ENCODE measurements at places on chromosomes 5 and 9.

GRCh38 chr9:104784098-104784497, 20.2 kb downstream of the NIPSNAP3B start:
- no peak for DNase-seq

DNA sequence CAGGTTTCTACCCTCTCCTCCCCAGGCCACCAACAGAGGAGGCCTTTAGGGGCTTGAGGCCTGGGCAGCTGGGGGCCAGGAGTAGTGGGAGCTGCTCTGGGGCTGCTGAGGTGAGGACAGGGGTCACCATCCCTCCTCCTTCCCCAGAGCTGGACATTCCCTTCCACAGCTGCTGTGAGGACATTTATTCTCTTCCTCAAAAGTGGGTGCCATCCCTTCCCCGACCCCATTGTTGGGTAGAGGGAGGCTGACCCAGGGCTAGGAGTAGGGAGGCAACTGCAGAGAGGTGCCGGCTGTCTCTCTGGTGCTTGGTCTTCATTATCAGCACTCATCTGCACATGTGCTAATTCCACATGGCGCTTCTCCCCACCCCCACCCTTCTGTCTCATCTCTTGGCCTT, 113.9 kb upstream of the FBXL7 start:
- DNase-seq, result no peak

GRCh38 chr5:112684121-112684520, 53.6 kb upstream of the APC start:
- no peak for DNase-seq

- DNase-seq, result no peak
Measured at GRCh38 chr5:88159591-88159990, 109.1 kb downstream of the TMEM161B start.

DNA sequence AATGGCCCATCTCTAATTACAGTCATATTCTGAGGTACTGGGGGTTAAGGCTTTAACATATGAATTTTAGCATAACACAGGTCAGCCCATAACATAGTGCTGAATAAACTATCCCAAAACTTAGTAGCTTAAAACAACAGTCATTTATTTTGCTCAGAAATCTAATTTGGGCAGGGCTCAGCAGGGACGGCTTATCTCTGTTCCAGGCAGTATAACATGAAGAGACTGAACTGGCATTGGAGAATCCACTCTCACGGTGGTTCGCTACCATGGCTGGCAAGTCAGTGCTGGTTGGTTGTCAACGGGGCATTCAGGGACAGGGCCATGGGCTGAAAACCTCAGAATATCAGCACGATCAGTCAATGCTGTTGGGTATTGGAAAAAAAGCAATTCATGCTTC, 520.8 kb upstream of the DAP start:
- DNase-seq, result no peak

DNA sequence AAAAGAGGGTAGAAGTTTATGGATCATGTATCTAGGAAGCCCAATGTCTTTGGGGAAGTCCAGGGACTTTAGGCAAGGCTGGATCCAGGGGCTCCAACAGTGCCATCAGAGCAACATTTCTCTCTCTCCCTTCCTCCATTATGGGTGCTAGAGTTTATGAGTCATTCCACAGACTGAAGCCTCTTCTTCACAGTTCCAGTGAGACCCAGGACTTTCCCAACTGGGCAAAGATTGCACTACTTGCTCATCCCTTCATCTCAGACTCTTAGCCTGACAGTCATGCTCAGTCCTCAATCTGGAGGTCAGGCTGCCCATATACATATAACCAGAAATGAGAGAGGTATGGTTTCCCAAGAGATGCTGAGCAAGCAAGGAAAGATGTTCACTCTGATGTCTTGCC, 110.7 kb downstream of the FEM1C start:
- no peak for DNase-seq

DNA sequence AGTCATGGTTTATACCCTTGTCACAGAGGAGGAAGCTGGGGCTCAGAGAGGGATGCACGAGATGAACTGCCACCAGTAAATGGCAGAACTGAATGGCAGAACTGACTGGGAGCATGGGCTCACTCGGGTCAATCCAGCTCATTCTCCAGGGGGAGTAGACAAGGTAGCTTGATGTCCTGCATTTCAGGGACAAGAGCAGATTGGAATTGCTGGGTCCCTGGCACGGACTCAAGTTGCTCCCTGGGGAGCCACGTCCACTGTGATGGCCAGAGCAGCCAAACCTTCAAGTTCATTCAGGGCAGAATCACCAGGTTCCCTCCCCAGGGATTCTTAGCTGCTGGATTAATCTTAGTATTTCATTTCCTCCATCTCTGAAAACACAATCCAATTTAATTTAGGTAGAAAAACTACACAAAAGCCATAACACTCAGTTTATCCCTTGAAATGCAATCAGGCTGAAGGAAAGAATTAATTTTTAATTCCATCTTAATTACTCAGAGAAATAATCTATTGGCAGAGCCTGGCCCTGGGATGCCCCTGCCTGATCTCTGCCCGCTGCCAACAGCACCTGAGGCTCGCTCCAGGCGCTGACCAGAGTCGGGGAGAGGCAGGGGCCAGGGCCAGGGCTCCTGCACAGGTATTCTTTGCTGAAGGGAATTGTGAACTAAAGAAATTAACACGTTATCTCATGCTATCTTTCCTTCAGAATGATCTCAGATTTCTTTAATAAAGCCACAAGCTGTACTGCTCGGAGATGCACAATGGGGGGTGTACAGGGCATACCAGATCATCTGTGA, 42.0 kb upstream of the UNC5A start:
- DNase-seq, result no peak

DNA sequence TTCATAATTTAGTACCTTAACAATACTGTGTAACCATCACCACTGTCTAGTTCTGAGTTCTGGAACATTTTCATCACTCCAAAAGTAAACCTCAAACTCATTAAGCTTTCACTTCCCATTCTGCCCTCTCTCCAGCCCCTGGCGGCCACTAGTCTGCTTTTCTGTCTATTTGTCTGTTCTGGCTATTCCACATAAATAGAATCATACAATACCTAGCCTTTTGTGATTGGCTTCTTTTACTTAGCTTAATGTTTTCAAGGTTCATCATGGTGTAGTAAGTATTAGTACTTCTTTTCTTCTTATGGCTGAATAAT, 138.7 kb downstream of the RAPGEF6 start:
- DNase-seq, result no peak
